ENCODE measurements at places on chromosomes 4 and X.

GRCh38 chr4:182528819-182529218 is 285.6 kb downstream of the TENM3 start:
- no peak for DNase-seq

DNA sequence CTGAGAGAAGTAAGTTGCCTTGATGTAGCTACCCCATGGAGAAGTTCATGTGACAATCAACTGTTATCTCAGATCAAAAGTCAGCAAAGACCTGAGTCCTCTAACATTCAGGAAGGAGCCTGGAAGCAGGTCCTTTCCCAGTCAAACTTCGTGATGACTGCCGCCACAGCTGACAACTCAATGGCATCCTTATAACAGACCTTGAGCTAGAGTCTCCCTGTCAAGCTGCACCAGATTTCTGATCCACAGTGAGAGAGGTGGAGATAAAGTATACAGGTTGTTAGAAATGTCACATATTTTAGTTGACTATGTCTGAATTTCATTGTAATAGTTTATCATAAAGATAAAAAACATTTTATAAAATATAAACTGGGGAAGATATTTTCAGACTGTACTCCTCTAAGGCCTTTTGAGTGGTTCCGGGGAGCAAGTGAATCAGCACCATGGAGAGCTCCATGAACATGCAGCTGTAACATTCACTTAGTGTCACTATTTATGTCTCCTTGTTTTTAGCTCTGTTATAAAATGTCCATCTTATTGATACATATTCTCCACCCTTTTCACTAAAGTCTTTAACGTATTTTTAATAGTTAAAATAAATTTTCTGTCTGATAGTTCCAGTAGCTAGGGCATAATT is 1653.5 kb upstream of the AGA start:
- DNase-seq = no peak

DNA sequence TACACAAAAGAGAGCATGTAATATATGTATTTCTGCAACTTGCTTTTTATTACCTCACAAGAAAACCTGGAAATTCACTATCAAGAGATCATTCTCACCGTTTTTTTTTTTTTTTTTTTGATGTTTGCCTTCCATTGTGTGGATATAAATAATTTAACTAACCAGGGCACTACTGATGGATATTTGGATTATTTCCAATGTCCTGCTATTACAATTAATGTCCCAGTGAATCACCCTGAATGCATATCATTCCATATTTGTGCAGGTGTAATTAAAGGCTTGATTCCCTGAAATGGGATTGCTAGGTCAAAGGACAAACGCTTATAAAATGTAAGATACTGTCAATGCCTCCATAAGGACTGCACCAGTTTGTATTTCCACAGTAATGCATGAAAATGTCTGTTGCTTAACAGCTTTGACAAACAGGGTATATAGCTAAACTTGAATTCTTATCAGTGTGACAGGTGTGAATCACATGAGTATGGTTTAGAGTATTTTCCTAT is 87.8 kb downstream of the NCAPG start:
- DNase-seq = no peak

DNA sequence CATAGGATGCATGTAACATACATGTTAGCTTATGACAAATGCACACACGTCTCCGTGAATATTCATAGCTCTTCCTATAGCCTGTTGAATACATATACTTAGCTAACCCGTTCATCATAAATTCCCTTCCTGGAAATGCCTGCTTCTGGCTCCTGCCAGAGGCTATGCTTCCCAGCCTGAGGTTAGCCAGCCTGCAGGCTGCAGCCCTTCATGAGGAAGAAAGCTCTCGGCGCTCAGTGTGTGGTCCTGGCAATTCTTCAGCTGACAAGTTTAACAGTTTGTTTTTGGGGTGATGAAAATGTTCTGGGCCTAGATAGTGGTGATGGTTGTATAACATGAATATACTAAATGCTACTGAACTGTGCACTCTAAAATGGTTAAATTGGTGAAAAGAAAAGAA is 48.8 kb upstream of the MAN2B2 start:
- DNase-seq = no peak

GRCh38 chr4:146514651-146515357 is 6.9 kb downstream of the SLC10A7 start:
- no peak for DNase-seq

- DNase-seq = no peak
These were observed 3.0 kb downstream of the BMP15 start for GRCh38 chrX:50913520-50913919.

GRCh38 chr4:40957281-40957680 is 207.5 kb downstream of the NSUN7 start:
- no peak for DNase-seq
